ENCODE measurements at places on chromosomes 7 and 10. TPM values are rescaled to one million over a fixed set of nuclear protein-coding genes. Genes with fewer than 3 reads are reported as not detected.

The ZNF716 gene
- not detected for total RNA-seq

GRCh38 chr7:148901178-148901577 lies 17.1 kb upstream of the EZH2 start:
- H3K4me1 ChIP-seq: peaks cover 11% of the 10 kb centered on the region
- H3K27me3 ChIP-seq: no peaks in the 10 kb centered on the region
- DNase-seq: no peak
- H3K27ac ChIP-seq: no peak overlapping the region
- no peaks in the 10 kb centered on the region for H3K36me3 ChIP-seq

The RET gene
- total RNA-seq: not detected

DNA sequence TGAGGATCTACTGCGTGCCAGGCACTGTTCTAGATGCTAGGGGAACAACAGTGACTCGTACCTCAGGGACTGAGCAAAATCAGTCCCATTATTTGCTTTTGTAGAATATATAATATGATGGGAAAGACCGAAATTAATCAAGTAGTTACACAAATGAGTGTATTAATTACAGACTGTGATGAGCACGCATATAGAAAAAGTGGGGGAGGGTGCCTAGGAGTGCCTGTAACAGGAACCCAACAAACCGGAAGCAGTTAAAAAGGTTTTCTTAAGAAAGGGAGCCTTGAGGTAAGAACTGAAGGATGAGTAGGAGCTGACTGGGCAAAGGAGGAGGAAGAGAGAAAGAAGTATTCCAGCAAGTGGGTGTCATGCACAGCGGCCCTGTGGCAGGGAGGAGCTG lies 28.2 kb upstream of the IL6 start:
- DNase-seq: no peak
- H3K4me1 ChIP-seq: 0 out of 2 replicates have a peak, but pooled peaks cover 5% of the 10 kb centered on the region
- no peaks in the 10 kb centered on the region for H3K27me3 ChIP-seq
- no peak overlapping the region for H3K4me3 ChIP-seq
- no peak overlapping the region for H3K27ac ChIP-seq
- H3K36me3 ChIP-seq: no peaks in the 10 kb centered on the region

GRCh38 chr10:35232527-35232926 lies 103.8 kb upstream of the CCNY start:
- no peaks in the 10 kb centered on the region for H3K36me3 ChIP-seq
- no peaks in the 10 kb centered on the region for H3K4me1 ChIP-seq
- DNase-seq: no peak

- H3K36me3 ChIP-seq: no peaks in the 10 kb centered on the region
- no peak overlapping the region for H3K4me3 ChIP-seq
- peaks cover 13% of the 10 kb centered on the region for H3K4me1 ChIP-seq
- H3K27ac ChIP-seq: peak overlapping the region; percentile 55
- no peaks in the 10 kb centered on the region for H3K27me3 ChIP-seq
These were observed 8.7 kb downstream of the ANKRD1 start for GRCh38 chr10:90912174-90912573.

DNA sequence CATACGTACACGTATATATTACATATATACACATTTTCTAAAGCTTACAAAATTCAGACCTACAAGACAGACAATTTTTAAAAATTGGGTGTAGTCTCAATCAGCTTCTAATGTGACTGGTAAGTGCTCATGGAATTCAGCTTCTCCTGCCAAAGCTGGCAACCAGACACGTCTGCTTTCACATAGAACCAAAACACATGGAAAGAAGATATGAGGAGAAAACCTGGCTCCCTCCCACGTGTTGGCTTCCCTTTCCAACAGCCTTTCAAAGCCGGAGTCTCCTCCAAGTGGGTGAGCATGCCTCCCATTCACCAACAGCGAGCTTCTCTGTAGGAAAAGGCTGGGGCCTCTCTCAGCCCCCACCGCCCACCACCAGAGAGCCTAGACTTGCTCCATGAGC lies 33.4 kb downstream of the CDCA7L start:
- no peak overlapping the region for H3K27ac ChIP-seq
- H3K27me3 ChIP-seq: no peaks in the 10 kb centered on the region
- H3K36me3 ChIP-seq: no peaks in the 10 kb centered on the region
- H3K4me3 ChIP-seq: no peak overlapping the region
- DNase-seq: no peak

The EFCAB10 gene
- total RNA-seq: not detected

DNA sequence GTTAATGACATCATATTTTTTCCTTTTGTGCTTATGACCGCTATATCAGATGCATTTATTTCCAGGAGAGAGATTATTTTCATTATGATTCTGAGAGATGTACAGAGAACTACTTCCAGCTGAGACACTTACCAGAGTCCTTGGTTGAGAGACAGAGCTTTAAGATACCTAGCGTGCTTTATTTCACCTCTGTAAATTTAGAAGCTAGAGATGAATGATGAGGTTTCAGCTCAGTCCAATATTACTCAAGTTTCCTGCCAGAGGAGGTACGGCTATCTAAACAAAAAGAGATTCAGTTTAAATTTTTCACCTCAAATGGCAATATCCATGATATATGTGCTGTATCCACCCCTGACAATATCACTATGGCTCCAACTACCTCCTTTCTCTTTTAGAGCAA lies 182.6 kb upstream of the FAM3C start:
- H3K27ac ChIP-seq: no peak overlapping the region
- no peaks in the 10 kb centered on the region for H3K27me3 ChIP-seq
- no peak overlapping the region for H3K4me3 ChIP-seq
- no peaks in the 10 kb centered on the region for H3K4me1 ChIP-seq
- DNase-seq: no peak
- H3K36me3 ChIP-seq: no peaks in the 10 kb centered on the region

GRCh38 chr7:144780071-144780608 lies 55.7 kb downstream of the TPK1 start:
- no peak for DNase-seq
- no peak overlapping the region for H3K4me3 ChIP-seq
- H3K36me3 ChIP-seq: no peaks in the 10 kb centered on the region

GRCh38 chr10:46075869-46076268 lies 29.8 kb upstream of the MSMB start:
- H3K4me3 ChIP-seq: no peak overlapping the region
- no peaks in the 10 kb centered on the region for H3K27me3 ChIP-seq
- peaks cover 8% of the 10 kb centered on the region for H3K4me1 ChIP-seq
- H3K36me3 ChIP-seq: no peaks in the 10 kb centered on the region
- no peak overlapping the region for H3K27ac ChIP-seq

GRCh38 chr10:113891476-113891875 lies 37.0 kb downstream of the NHLRC2 start:
- no peaks in the 10 kb centered on the region for H3K36me3 ChIP-seq
- peak; percentile 41 for DNase-seq
- H3K27me3 ChIP-seq: no peaks in the 10 kb centered on the region
- H3K27ac ChIP-seq: peak overlapping the region; percentile 37
- H3K4me1 ChIP-seq: peaks cover 30% of the 10 kb centered on the region

DNA sequence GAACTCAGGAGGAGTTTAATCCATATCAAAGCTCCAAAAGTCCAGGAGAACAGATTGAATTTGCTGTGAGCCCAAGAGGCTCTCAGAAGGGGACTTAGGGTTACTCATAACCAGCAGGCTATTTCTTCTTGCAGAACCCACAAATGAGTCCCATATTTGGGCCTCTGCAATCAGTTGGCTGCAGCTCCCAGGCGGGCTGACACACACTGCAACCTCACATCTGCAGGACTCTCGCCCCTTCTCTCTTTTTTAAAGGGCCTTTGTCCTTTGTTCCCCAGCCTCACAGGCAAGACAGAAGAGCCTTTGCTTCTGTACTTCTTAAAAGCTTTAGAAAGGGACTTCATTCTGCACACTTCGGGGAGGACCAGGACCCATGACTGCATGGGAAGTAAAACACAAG lies 26.7 kb downstream of the CREB3L2 start:
- H3K36me3 ChIP-seq: peaks cover 2% of the 10 kb centered on the region
- peaks cover 48% of the 10 kb centered on the region for H3K4me1 ChIP-seq
- no peaks in the 10 kb centered on the region for H3K27me3 ChIP-seq
- no peak for DNase-seq
- no peak overlapping the region for H3K4me3 ChIP-seq

GRCh38 chr10:124741281-124741921 lies 2.8 kb downstream of the FAM53B start:
- no peaks in the 10 kb centered on the region for H3K27me3 ChIP-seq
- H3K27ac ChIP-seq: no peak overlapping the region
- H3K4me3 ChIP-seq: no peak overlapping the region

The ANKRD30A gene
- not detected for total RNA-seq

- H3K36me3 ChIP-seq: no peaks in the 10 kb centered on the region
- H3K4me1 ChIP-seq: no peaks in the 10 kb centered on the region
- DNase-seq: no peak
- no peaks in the 10 kb centered on the region for H3K27me3 ChIP-seq
- H3K27ac ChIP-seq: no peak overlapping the region
These were observed 873.9 kb downstream of the GRID1 start for GRCh38 chr10:85492684-85493083.

- H3K4me3 ChIP-seq: no peak overlapping the region
- DNase-seq: peak; percentile 55
- H3K27ac ChIP-seq: no peak overlapping the region
- no peaks in the 10 kb centered on the region for H3K36me3 ChIP-seq
- peaks cover 12% of the 10 kb centered on the region for H3K4me1 ChIP-seq
These were observed 48.4 kb downstream of the TES start for GRCh38 chr7:116258734-116259133.

- DNase-seq: no peak
- no peak overlapping the region for H3K27ac ChIP-seq
- no peak overlapping the region for H3K4me3 ChIP-seq
- H3K36me3 ChIP-seq: peaks cover 2% of the 10 kb centered on the region
These were observed 18.1 kb downstream of the ANKRD16 start for GRCh38 chr10:5871596-5871995.

GRCh38 chr10:61284222-61284890 lies 168.8 kb downstream of the TMEM26 start:
- DNase-seq: no peak
- no peaks in the 10 kb centered on the region for H3K27me3 ChIP-seq
- H3K27ac ChIP-seq: no peak overlapping the region

The OPN1SW gene
- total RNA-seq: not detected

- H3K27me3 ChIP-seq: no peaks in the 10 kb centered on the region
- no peak overlapping the region for H3K4me3 ChIP-seq
- no peaks in the 10 kb centered on the region for H3K4me1 ChIP-seq
- no peaks in the 10 kb centered on the region for H3K36me3 ChIP-seq
These were observed 91.7 kb downstream of the CYP26A1 start for GRCh38 chr10:93165367-93165766.

The TMEM178B gene
- total RNA-seq: 0.11 TPM

GRCh38 chr10:56547163-56547562 lies 186.1 kb upstream of the ZWINT start:
- H3K27me3 ChIP-seq: no peaks in the 10 kb centered on the region
- H3K4me3 ChIP-seq: no peak overlapping the region
- no peak for DNase-seq
- no peaks in the 10 kb centered on the region for H3K36me3 ChIP-seq
- no peak overlapping the region for H3K27ac ChIP-seq
